HCT116 (cell line): ENCODE measurements at places on chromosomes 2 and 18.

GRCh38 chr2:212538305-212539071 lies at the start of gene ERBB4:
TSS of gene ERBB4 (minus strand) at chr2:212538802. CDS start at chr2:212538530, 272 bp downstream.
- no peak for DNase-seq

- no peak for DNase-seq
These were observed 98.1 kb downstream of the CRIM1 start for GRCh38 chr2:36453652-36454051.

GRCh38 chr2:32222966-32223365 lies 41.7 kb downstream of the NLRC4 start:
- no peak for DNase-seq

DNA sequence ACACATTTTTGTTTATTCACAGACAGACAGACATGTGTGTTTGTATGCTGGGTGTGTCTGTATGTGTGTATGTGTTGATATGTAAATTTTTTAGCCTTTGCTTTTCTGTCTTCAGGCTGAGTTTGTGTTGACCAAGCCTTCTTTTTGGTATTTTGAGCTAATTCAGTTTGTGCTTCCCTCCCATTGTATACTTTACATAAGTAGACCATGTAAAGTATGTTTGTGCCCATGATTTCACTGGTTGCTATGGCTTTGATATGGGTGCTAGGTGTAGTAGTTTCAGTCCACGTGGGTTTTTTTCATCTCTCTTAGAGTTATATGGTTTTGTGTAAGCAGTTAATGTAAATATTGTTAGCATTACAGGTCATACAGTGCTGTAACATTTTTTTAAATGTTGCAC lies 129.4 kb upstream of the EPC2 start:
- no peak for DNase-seq

- no peak for DNase-seq
These were observed 16.8 kb downstream of the GNLY start for GRCh38 chr2:85710687-85711577.

GRCh38 chr18:76364282-76365259 lies 130.5 kb downstream of the ZNF516 start:
- DNase-seq = no peak

GRCh38 chr18:48227206-48227605 lies 182.0 kb downstream of the ZBTB7C start:
- DNase-seq = no peak

GRCh38 chr2:9401646-9402371 lies 21.5 kb downstream of the ITGB1BP1 start:
- no peak for DNase-seq

GRCh38 chr2:222900354-222900753 lies 39.5 kb downstream of the ACSL3 start:
- DNase-seq = no peak

DNA sequence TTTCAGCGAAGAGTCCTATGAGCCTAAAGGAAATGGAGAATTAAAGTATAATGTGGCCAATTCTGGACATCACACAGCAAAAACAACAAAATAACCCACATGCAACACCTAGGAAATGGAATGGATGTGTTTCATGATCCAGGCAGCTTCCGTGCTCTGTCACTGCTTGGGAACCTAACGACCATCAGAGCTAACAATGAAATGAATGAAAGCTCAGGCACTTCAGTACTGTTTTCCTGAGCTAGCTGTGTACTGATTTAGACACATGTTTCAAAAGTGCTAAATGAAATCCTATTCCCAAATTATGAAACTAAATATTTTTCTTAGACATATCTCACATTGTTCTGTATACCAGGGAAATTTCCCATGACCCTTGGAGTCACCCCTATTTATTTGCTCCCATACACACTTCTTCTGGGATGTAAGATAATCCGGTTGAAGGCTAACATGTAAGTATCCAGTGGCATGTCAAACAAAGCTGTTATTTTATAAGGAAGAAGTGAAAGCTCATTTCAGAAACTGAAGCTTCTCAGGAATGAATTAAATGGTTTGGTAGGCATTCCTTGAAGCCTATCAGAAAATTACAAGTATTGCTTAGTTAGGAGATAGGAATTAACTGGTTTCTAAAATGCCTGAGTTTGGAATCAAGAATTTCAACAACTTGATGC lies 108.5 kb upstream of the RND3 start:
- DNase-seq = no peak

DNA sequence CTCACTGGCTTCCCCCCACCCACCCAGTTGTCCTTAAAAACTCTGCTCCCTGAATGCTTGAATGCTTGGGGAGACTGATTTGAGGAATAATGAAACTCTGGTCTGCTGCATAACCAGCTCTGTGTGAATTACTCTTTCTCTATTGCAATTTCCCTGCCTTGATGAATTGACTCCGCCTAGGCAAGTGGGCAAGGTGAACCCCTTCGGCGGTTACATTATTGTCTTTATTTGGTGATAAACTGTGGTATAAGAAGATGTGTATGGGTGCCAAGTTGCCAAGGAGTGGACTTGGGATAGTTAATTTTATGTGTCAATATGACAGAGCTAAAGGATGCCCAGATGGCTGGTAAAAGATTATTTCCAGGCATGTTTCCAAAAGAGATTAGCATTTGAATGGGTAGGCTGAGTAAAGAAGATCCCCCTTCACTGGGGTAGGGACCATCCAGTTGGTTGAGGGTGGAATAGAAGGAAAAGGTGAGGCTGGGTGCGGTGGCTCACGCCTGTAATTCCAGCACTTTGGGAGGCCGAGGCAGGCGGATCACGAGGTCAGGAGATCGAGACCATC lies 98.5 kb upstream of the HAAO start:
- no peak for DNase-seq

GRCh38 chr2:186641132-186641806 lies 51.4 kb downstream of the ITGAV start:
- no peak for DNase-seq

GRCh38 chr18:62413206-62413605 lies 88.1 kb downstream of the TNFRSF11A start:
- DNase-seq = no peak

DNA sequence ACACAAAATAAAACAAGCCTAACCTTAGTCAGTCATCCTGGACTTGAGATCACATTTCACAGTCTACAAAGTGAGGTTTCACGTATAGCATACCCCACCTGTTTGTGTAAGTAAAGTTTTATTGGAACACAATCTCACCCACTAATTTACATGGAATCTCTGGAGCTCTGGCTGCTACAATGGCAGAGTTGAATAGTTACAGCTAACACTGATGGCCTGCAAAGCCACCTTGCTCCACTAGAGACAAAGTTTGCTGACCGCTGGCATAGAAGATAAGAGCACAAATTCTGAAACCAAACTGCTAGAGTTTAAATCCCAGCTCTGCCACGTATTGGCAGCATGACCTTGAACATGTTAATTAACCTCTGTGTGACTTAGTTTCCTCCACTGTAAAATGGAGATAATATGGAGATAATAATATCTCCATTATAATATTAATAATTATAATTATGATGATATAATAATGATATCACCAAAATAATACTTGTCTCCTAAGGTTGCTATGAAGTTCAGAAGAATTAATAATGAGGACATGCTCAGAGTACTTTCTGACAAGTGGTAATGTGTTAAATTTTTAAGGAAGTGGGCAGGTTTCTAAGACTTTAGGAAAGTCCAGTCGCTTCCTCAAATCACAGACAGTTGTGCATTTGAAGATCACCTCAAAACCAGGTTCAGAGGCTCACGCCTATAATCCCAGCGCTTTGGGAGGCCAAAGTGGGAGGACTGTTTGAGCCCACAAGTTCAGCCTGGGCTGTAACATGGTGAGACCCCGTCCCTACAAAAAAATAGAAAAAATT lies 204.6 kb downstream of the SH3RF3 start:
- DNase-seq = no peak

GRCh38 chr2:226622484-226622883 lies 177.1 kb downstream of the IRS1 start:
- DNase-seq = no peak

DNA sequence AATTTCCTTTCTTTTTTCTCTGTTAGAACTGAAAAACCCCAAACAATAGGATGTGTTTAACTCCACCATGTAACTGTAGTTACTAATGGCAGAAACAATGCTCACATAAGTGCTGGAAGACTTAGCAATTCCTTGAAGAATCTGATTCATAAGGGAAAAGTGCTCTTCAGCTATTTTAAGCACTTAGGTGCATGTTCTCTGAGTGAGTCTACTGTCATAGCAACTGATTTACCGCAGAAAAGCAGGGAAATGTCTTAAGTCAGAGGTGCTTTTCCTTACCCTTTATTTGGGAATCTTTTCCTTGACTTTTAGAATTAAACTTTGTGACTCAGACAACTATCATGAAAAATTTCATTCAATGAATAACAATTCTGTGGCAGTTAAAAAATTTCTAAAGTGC lies 65.4 kb upstream of the NABP1 start:
- no peak for DNase-seq

DNA sequence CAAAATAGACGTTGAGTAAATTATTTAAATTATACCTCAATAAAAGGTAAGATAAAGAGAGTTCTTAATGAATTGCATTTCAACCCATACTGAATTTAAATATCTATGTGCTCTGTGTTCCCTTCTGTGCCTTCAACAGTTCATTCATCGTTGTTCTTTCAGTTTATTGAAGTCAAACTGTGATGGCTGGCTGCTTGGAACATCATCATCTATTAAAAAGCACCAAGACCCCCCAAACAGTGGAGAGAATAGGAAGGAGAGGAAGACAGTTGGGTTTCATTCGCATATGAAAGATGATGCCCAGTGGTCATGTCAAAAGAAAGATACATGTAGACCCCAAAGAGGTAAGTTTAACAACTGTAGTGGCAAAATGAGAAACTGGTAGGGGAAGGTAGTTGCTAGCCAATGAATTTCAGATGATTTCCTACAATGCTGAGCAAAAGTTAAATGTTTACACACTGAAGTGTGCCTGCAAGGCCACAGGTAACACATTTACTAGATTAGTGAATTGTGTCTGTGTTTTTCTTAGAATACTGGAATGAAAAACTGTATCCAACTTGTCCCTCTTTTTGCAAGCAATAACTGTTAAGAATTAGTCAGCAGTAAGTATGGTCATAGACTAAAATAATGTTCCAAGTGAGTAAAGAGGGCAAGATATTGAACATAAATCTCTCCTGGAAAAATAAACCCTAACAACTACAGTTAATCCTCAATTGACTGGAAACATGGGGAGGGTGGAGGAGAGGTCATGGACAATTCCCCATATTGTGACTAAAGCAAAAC lies 331.3 kb downstream of the KIAA1328 start:
- DNase-seq = no peak

DNA sequence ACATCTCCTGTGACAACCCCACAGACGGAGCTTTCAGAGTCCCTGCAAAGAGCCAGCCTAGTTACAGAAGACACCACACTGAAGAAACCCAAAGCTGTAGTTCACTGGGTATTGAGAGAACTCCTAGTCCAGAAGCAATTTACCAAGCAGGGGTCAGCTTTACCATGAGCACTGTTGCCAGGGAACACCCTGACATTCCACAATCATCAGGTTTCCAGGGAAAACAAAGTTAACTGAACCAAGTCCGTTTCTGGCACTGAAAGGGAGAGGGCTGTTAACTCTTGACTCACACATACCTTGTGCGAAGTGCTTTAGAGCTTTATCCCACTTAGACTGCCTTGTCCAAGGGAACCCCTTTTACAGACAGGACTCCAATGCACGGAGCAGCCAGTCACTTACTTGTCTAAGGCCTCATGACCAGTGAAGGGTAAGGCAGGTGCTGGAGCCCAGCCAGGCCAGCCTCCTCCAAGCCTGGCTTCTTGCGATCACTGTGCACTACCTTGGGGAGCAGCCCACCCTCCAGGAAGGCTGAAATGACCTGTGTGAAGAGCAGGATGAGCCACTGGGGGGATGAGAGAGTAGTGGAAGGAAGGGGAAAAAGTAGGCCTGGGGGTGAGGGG lies 53.9 kb downstream of the REEP1 start:
- no peak for DNase-seq

DNA sequence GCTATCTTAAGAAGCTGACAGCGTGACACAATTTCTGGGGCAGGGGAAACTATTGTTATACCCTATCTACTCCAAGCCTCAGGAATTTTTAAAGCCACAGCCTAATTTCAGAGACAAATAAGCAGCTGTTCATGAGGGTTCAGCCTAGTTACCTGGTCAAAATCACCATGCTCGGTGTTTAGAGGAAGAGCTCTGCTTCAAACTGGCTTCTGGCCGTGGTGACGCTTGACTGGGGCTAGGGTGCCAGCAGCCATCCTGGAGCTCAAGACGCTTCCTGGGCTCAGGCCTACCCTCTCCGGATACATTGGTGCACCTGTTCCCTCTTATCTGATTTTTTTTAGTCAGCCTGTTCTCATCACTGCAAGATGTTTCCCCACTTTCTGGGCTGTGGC lies 41.7 kb downstream of the FRZB start:
- DNase-seq = no peak

DNA sequence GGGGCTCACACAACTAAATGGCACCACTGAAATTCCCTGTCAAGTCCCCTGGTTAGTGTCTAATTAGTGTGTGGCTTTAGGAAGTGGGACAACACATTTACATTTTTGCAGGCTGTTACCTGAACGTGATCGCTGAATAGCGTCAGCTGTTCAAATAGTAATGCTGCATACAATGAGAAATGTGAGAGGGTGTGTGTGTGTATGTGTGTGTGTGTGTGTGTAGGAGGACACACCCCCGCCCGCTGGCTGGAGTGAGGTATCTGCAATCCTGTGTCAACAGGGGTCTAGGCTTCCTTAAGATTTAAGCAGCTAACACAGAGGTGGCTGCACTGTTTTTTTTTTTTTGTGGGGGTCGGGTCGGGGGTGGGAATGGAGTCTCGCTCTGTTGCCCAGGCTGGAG lies 4.8 kb upstream of the LYPD6B start:
- DNase-seq = no peak

DNA sequence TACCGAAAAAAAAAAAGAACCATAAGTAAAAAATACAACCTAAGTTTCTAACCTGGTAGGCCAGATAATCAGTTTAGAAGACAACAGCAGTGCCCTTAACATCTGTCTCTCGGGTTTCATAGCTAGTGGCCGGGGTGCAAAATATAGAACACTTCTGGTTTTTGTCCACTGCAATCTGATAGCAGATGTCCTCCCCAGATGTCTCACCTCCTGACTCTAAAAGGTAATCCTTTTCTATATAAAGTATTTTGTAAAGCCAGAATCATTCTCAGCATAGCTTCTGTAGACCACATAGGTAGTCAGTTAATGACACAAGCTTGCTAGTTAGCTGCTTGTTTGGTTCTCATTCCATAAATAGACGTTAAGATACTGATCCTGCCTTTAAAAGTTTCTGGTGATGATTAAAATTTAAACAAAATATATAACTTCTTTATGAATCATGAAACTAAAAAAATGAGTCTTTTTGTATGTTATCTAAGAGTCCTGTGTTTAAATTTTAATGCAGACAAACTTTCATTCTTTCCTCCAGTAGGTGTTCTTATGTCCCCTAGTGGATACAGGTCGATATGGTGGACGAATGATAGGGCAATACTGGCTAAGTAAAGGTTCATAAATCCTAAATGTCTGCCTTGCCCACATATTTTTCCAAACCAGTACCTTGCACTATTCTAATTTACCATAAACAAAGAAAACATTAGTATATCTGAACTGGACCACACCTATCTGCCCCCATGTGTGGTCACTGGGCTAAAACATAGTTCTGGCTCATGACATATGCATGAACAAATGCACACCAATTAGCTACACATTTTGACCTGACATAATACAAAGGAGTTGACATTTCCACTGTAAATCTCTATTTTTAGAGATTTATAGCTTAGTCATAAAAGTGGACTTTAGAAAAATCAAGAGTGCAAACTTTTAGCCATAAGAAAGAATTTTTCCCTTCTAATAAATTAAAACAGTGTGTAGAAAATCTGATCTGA lies 171.0 kb downstream of the SRBD1 start:
- no peak for DNase-seq
